ENCODE measurements at places on chromosomes 2 and 18. TPM values are rescaled to one million over a fixed set of nuclear protein-coding genes. Genes with fewer than 3 reads are reported as not detected.

GRCh38 chr2:75483878-75484277 is 76.9 kb downstream of the EVA1A start:
- DNase-seq = no peak

DNA sequence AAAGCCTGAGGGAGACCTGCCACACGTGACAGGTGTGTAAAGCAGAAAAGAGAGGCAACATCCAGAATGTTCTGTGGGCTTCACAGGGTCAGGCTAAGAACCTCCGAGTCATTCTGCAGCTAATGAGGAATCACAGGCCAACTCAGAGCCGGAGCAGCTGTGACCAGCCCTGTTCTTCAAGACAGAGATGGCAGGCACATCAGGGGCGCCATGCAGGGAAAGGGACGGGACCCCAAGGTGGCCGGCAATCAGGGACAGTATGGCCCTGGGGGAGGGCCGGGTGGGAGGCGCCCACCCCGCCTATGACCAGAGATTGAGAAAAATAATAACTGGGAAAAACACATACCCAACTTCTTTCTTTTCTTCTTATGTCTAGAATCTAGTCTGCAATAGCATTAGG is 316.7 kb upstream of the SALL3 start:
- no peak for DNase-seq

DNA sequence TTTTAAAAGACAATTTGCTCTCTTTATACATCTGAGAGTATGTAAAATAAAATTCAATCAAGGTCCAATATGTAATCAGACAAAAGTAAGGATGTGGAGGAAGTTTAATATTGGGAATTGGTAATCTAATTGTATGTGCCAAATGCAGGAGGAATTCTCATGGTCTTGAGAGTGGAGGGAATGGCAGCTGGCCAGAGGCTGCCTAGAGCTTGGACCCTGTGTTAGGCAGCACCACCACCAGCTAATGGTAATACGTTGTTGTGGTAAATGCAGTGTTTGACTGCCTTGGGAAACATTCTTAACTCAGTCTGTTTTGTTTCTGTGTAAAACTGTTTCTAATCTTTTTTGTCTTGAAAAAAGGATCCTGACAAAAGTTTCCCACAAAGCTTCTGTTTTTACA is 30.0 kb downstream of the GALNT1 start:
- DNase-seq = no peak

DNA sequence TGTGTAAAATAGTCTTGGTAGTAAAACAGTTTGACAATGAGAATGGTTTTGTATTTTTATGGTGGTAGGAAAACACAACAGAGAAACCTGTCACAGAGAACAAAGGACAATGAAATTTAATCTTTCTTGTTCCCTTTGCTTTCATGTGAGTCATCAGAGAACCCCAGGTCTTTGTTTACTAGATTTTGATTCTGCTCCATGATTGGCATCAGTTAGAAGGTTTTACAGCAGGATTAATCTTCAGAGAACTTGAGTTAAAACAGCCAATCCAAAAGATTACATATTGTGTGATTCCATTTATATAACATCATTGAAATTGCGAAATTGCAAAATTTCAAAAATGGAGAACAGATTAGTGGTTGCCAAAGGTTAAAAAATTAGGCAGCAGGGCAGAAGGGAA is 2.5 kb downstream of the APLF start:
- DNase-seq = no peak

GRCh38 chr2:239538357-239539052 is 137.7 kb upstream of the HDAC4 start:
- no peak for DNase-seq

PSMA8 gene
- not detected for total RNA-seq

KIF5C gene
- total RNA-seq = 0.36 TPM

OBSL1 gene
- total RNA-seq = 60.4 TPM

DPP10 gene
- not detected for total RNA-seq
